Fibroblast of mammary gland (primary cell): ENCODE measurements at places on chromosomes 3 and 15.
A peak's percentile ranks its signal among the peaks of the same experiment; 100 is the strongest.

DNA sequence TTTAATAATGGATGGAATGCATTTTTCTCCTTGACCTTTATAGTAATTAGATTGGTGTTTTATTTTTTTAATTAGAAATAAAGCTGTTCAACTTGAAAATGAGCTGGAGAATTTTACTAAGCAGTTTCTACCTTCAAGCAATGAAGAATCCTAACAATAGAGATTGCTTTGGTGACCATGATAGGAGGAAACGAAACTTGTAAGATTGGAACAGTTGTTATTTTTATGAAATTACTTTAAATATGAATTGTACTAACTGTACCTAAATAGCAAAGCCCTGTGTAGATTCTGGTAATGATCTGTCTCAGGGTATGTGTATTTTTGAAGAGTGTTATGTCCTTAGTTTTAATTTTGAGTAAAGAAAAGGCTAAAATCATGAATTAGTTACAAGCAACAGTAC is 44.4 kb downstream of the MFN1 start:
- DNase-seq = no peak

DNA sequence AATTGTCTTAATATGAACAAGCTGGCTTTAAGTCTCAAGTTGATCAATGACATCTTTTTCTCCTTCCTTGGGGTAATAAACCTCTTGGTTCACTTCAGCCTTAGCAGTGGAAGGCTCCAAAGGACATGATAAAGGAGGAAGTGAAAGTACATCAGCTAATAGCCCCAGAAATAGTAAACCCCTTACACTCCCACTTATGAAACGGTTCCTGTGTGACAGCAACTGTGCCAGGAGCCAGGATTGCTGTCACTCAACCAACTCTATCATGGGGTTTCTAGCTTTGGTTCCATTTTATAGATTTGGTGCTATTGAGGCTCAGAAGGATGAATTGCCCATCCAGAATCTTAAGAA is 216.7 kb downstream of the ABHD5 start:
- no peak for DNase-seq

- peak; percentile 91 for DNase-seq
Observed at GRCh38 chr3:13579063-13579462, 30.1 kb downstream of the FBLN2 start.

- DNase-seq = no peak
Observed at GRCh38 chr3:42655331-42655888, 1.9 kb downstream of the ZBTB47 start.

GRCh38 chr15:100264994-100265640 is 76.7 kb downstream of the ADAMTS17 start:
- DNase-seq = no peak

- DNase-seq = no peak
Observed at GRCh38 chr3:9757427-9757826, 7.7 kb downstream of the OGG1 start.

DNA sequence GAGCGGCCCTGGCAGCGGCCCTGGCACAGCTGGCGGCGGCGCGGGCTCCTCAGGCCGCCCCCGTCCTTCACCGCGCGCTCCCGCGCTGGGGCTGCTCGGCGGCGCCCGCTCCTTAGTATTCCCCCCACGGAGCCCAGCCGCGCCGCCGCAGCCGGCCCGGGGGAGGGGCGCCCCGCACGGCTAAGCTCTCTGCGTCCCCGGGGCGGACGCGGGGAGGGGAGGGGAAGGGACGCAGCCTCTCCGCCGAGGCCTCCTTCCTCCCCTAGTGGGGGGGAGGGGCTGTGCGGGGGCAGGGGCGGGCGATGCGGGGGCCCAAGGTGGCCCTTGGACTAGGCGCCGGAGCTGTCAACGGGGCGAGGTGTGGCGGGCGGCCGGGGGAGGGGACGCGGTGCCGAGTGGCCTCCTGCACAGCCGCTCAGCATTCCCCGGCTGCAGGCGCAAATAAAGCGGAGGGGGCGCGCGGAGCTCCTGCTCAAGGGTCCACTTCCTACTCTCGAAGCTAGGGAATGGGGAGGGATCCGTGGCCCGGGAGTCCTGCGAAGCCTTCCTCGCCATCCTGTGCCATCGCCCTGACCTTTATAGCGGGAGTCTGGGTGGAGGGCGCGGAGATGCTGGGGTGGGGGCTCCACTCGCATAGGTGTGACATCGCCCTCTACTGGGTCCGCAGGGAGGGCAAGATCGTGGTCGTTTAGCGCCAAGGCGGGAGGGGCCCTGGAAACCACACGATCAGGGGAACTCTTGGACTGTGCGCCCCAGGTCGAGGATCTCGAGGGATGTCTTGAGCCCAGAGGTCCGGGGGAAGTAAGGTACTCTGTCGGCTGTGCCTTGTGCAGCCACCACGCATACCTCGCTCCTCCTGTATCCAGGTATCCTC is 22.2 kb downstream of the EPHB3 start:
- no peak for DNase-seq

GRCh38 chr15:78716651-78717050 is 75.6 kb upstream of the CHRNB4 start:
- peak; percentile 71 for DNase-seq

DNA sequence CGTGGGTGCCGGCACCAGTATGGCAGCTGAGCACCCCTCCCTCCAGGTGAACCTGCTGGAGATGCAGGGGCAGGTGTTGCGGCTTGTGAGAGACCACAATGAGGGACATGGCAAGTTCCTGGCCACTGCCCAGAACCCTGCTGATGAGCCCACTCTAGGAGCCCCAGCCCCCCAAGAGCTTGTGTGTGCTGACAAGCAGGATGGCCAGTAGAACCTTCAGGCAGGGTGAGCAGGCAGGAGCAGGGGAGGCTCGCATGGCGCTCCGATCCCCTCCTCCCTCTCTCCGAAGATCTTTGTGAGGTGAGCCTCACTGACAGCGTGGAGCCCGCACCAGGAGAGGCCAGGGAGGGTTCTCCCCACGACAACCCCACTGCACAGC is 29.8 kb downstream of the NGRN start:
- no peak for DNase-seq

DNA sequence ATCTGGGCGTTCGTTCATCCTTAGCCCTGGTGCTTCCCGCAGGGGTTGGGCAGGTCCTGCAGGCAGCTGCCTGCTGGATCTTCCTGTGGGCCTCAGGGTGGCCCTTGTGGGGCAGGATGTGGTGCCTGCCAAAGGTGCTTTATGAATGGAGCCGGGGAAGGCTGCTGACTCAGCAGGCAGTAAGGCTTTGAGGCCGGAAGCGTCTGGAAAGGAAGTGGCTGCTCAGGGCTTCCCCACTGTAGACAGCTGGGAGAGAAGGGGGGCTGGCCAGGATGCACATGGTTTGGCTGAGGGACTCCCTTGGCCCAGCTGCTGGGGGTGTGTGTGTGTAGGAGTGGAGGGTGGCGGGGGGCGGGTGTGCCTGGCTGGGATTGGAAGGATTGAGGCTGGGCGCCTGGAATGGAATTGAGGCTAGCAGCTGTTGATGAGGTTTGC is 12.9 kb downstream of the CD276 start:
- DNase-seq = peak; percentile 95

GRCh38 chr15:94053626-94054025 is 177.7 kb upstream of the MCTP2 start:
- DNase-seq = no peak

DNA sequence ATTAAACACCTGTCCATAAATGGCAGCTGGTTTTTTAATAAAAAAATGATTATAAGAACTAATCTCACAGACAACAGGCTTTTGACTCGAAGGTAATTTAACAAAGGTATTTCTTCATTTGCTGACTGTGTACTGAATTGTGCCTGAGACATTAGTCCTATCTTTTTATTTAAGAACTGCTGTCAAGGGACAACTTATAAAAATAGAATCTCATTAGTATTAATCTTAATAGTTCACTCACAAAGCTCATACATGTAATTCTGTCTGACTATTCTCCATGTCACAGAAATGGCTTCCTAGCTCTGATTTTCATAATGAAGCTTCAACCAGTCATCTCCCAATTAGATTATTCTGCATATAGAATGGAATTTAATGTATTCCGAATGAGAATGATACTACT is 276.9 kb upstream of the PDZRN3 start:
- no peak for DNase-seq

DNA sequence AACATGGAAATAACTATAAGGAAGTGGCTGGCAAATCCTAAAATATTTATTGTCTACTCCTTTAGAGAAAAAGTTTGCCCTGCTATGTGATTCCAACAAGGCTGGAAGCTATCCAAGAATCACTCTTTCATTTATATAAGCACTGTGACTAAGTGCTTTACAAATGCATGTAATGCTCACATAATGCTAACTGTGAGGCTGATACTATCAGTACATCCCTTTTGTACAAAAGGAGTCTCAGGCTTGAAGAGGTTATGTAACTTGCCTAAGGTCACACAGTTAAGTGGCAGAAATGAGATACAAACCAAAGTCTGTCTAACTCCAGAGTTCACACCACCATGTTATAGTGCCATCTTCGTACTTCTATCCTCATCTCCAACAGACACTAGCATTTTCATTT is 17.0 kb downstream of the TOPBP1 start:
- peak; percentile 65 for DNase-seq

GRCh38 chr3:198107840-198108734 is 148.1 kb downstream of the LMLN start:
- no peak for DNase-seq

GRCh38 chr3:178170698-178171535 is 365.3 kb upstream of the KCNMB2 start:
- peak; percentile 98 for DNase-seq

GRCh38 chr3:64203216-64203615 is 22.1 kb downstream of the PRICKLE2 start:
- peak; percentile 50 for DNase-seq

DNA sequence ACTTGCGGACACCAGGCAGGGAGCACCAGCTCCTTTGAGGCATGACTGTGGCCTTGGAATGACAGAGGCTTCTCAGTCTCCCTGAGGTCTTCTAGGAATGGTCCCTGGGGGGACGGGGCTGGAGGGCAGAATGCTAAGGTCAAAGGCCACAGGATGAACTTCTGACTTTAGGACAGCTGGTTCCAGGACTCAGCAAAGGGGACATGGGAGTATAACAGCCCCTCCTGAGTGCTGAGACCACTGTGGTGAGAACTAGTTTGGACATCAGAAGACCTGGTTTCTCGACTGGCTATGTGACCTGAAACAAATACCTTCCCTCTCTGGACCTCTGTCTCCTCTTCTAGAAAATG is 17.8 kb downstream of the ITGA11 start:
- no peak for DNase-seq

DNA sequence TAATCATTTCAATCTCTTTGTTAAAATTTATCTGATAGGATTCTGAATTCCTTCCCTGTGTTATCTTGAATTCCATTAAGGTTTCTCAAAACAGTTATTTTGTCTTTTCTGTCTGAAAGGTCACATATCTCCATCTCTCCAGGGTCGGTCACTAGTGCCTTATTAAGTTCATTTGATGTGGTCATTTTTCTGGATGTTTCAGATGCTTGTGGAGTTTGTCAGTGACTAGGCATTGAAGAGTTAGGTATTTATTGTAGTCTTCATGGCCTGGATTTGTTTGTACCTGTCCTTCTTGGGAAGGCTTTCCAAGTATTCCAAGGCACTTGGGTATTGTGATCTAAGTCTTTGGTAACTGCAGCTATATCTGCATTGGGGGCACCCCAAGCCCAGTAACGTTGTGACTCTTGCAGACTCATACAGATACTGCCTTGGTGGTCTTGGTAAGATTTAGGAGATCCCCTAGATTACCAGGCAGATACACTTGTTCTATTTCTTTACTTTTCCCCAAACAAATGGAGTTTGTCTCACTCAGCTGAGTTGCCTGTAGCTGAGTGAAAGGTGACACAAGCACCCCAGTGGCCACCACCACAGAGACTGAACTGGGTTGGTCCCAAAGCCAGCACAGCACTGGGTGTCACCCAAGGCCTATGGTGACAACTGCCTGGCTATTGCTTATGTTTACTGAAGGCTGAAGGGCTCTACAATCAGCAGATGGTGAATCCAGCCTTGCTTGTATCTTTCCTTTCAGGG is 18.9 kb upstream of the SLC27A2 start:
- no peak for DNase-seq

GRCh38 chr3:137024348-137024747 is 66.6 kb downstream of the IL20RB start:
- no peak for DNase-seq

GRCh38 chr15:59444980-59445545 is 7.1 kb downstream of the FAM81A start:
- no peak for DNase-seq

DNA sequence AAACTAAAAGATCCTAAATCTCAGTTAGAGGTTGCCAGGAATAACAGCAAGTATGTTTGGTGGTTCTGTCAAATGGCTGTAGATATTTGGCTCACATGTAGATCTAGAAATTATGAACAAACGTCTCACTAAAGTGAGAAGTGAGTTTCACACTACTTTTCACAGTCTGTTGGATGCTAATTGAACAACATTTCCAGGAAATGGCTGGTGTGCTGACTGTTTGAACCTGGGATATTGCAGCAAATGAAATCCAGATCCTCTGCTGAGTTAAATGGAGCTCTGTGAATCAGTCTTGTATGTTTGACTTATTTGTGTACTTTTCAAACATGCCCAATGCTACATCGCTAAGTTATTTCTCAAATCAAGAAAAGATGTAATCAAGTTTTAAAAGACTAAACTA is 21.3 kb upstream of the RSL24D1 start:
- peak; percentile 29 for DNase-seq

GRCh38 chr15:25207369-25207768 is 231.5 kb downstream of the UBE3A start:
- no peak for DNase-seq

- DNase-seq = peak; percentile 89
Observed at GRCh38 chr3:113231827-113232253, 20.5 kb downstream of the BOC start.

DNA sequence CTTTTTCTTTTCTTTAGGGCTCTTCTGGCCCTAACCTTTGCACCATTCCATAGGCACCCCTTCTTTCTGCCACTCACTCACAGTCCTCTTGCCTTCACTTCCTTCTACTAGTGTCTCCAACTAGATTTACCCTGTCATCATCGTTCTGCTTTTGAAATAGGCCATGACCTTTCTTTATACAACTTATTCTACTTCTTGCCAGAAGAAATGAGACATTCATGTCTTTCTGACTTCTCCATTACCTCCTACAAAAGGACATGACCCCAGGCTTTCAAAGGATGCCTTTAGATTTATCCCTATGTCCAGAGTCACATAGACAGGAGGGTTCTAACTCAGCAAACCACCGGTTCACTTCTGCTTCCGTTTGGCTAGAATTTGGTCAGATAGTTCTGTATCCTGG is 336.4 kb upstream of the LRRFIP2 start:
- peak; percentile 5 for DNase-seq

DNA sequence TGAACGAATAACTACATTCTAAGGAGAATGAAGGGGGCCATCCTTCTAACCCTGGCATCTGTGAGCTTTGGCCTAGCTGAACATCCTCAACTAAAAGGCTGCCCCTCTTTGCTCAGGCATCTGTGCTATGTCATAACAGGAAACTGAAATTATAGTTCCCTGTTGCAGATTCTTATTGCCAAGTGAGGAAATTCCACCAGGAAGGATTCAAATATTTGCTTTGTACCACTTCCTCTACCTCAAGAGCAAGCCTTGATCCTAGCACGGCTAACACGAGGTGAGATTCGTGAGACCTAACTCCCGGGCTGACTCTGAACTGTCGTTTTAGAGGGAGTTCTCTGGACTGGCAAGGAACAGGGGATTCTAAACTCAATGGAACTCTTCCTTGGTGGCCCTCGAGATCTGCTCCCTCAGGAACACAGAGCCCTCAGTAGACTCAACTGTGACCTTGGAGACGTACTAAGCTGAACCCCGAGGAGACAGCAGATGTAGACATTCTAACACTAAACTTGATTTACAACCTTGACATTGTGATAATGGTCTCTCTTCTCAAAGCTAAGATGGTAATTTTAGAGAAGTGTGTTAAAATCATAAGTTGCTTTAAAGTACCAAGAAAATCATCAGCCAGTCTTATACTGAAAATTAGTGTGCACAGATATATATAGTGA is 4.2 kb downstream of the SPG21 start:
- DNase-seq = peak; percentile 34
